ENCODE measurements at places on chromosomes 16 and 17.
A peak's percentile ranks its signal among the peaks of the same experiment; 100 is the strongest.

GRCh38 chr17:31506517-31506916, 115.0 kb downstream of the RAB11FIP4 start:
- DNase-seq = no peak

DNA sequence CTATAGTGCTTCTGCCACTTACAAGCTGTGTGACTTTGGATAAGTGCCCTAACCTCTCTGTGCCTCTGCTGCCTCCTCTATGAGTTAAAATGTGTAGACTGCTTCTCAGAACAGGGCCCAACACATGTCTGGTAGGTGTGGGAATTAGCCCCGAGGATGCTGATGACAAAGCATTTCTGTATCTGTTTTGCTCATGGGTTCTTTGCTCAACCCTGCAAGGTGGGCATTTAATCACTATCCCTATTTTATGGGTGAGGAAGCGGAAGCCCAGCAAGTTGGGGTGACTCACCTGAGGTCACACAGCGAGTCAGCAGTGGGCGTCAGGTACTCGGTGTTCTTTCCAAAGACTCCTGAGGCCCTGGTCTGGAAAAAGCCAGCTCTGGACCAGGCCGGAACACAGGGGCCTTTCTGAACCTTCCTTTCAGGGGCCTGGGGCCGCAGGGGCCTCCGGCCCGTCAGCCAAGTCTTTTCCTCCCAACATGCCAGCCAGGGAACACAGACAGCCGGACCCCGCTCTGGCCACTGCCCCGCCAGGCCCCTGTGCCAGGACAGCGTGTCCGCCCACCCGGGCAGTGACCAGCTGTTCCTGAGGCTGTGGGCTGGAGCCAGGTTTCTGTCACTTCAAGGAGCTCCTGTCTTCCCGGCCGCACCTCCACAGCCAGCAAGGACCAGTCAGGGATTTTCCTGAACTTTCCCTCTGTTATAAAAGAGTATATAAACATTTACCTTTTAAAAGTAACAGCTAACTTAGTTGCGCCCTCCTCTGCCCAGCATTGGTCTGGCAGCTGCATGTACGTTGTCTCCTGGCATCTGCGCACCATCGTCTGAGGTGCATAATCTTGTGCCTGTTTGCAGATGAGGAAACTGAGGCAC, 62.5 kb downstream of the SREBF1 start:
- DNase-seq = peak; percentile 62

- no peak for DNase-seq
These were observed 55.0 kb upstream of the CBFA2T3 start for GRCh38 chr16:89031715-89032659.

DNA sequence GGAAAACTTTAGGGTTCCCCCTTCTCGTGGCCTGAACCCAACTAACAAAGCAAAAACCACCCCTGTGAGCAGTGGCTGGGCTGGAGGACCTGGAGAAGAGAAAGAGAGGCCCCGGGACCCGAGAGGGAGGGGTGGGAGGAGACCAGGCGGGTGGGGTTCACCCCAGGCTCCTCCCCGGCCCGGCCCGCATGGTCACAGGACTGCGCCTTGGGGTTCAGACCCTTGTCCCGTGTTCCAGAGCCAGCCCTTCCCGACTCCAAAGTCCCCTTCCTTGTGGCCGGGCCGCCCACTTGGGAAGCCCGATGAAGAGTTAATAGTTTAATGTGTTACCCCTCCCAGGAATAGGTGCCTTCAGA, 852 bp downstream of the MARVELD3 start:
- DNase-seq = peak; percentile 8

DNA sequence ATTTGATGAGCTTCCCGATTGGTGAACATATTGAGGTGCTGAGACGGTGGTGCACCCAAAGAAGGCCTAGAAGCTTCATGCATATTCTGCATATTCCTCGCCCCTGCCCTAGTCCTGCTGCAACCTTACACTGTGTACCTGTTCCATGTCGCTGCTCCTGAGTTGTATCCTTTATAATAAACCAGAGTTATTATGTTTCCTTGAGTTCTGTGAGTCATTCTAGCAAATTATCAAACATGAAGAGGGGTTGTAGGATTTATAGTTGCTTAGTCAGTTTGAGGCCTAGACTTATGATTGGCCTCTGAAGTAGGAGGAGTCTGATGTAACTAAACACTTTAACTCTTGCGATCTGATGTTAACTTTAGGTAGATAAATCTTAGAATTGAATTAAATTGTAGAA, 436.8 kb downstream of the CA10 start:
- DNase-seq = no peak

- no peak for DNase-seq
These were observed 28.9 kb downstream of the COX10 start for GRCh38 chr17:14098246-14098645.

GRCh38 chr17:42276359-42276608, at the start of gene STAT5B:
Gene STAT5B (minus strand): TSS chr17:42276391. CDS start chr17:42232127, 44,264 bp downstream.
- peak; percentile 87 for DNase-seq

DNA sequence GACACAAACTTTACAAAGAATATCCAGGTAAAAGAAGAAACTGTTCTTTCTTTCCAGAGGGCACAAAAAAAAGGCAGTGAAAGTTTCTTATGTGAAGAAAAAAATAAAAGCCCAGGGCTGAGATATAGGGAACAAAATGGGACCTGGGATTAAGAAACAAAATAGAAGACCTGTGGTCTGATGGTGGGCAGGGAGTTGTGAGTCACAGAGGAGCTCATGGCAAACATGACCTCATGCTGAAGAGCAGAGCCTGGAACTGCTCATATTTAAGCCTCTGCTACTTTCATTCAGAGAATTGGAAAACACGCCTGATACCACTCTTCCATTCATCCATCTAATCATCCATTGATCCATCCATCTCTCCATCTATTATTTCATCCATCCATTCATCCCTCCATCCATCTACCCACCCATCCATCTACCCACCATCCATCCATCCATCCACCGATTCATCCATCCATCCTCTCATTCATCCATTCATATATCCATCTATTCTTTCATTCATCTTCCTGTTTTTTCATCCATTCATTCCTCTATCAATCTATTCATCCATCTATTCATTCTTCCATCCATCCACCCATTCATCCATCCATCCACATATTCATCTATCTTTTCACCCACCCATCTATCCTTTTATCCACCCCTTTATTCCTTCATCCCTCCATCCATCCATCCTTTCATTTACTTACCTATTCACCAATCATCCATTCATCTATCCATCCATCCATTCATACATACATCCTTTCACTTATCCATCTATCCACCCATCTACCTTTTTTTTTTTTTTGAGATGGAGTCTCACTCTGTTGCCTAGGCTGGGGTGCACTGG, 30.0 kb downstream of the WFDC1 start:
- DNase-seq = peak; percentile 37

GRCh38 chr16:1688807-1689560, 10.9 kb downstream of the JPT2 start:
- DNase-seq = no peak

DNA sequence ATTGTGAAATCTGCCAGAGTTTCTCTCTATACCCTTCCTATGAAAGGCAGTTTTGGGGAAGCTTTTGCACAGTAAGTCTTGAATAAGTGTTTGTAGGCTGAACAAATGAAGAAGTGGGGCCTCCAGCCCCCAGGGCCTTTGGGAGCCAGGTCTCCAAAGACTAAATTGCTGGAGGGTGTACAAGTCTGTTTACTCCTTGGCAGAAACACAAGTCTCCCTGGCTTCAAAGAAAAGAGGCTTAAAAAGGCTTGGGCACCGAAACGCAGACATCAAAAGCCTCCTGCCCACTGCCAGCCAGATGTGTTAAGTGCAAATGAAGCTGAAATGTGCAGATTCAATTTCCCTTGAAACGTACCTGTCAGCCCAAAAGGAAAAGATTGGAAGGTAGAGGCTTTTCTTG, 146.3 kb downstream of the TMEM132E start:
- DNase-seq = no peak

DNA sequence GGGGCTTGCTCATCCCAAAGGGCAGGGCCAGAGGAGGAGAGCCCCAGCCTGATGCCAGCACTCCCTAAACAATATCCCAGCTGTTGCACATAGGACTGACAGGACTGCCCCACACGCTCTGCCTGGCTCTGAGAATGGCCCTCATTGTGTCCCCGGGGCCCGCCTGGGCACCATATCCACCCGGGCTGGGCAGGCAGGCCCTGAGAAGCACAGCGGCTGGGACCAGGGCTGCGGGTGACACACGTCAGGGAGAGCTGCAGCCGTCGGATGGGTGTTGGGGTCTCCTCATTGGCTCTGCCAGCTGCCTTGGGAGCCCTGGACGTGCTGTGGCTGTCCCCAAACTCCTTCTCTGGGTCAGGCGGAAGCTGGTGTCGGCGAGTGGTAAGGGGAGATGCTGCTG, 4.2 kb downstream of the BCAR1 start:
- DNase-seq = no peak

GRCh38 chr16:76705892-76706291, 428.7 kb downstream of the CNTNAP4 start:
- no peak for DNase-seq

DNA sequence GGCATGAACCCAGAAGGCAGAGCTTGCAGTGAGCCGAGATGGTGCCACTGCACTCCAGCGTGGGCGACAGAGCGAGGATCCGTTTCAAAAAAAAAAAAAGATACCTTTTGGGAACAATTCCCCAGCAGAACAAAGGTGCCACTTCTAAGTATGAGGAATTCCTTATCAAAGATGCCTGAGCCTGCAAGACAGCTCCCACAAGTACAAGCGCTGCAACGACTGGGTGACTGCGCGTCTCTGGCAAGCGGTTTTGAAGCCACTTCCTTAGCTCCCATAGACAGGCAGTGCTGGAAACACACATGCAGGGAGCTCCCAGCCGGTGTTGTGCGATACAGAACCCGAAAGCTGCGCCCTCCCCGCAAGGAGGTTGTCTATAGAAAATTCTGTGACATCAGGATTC, 60.5 kb downstream of the ADCY9 start:
- no peak for DNase-seq

DNA sequence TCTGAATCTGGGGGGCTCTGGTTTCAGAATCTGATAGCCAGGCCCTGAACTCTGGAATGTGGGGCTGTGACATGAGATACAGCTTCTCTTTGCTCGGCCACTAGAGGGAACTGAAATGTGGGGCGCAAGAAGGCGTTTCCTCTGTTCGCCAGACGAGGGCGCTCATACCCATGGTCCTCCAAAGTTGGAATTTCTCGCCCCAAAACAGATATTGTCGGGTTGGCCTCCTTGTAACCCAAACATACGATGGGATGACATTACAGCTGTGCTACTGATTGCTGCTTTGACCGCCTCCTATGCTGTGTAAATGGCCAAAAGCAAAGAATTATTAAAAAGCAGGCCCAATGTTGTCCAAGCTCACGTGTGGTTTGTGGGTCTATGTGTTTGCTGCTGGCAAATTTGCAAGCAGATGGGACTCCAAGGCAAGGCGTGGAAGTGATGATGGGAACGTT, 13.1 kb upstream of the MSI2 start:
- peak; percentile 78 for DNase-seq

- no peak for DNase-seq
These were observed 53.1 kb upstream of the CCL1 start for GRCh38 chr17:34416116-34416515.

- DNase-seq = peak; percentile 79
These were observed 5.4 kb upstream of the BBS2 start for GRCh38 chr16:56525236-56525635.

- DNase-seq = no peak
These were observed 229.3 kb downstream of the C16orf78 start for GRCh38 chr16:49602976-49603310.

DNA sequence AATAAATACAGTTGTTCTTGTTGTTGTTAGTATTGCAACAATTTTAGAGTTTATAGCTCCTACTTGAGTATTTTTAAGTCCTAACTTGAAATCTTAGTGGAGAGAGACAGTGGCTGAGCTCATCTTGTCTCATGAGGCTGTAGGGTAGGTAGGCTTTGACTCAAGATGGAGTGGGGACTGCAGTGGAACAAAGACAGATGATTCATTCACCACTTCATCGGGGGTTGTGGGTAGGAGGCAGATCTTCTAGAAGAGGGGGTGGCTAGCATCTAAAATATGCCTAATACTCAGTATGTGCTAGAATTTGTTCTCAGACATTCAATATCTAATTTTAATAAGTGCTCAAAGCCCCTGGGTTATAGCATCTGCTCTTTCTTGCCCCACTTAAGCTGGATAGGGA, 13.1 kb upstream of the MMD start:
- peak; percentile 41 for DNase-seq

- no peak for DNase-seq
These were observed 283.8 kb downstream of the ZFHX3 start for GRCh38 chr16:72764015-72764654.

GRCh38 chr16:70460737-70461261, 6.4 kb downstream of the FCSK start:
- DNase-seq = peak; percentile 34

GRCh38 chr17:64399071-64399766, 8.6 kb upstream of the PECAM1 start:
- no peak for DNase-seq

DNA sequence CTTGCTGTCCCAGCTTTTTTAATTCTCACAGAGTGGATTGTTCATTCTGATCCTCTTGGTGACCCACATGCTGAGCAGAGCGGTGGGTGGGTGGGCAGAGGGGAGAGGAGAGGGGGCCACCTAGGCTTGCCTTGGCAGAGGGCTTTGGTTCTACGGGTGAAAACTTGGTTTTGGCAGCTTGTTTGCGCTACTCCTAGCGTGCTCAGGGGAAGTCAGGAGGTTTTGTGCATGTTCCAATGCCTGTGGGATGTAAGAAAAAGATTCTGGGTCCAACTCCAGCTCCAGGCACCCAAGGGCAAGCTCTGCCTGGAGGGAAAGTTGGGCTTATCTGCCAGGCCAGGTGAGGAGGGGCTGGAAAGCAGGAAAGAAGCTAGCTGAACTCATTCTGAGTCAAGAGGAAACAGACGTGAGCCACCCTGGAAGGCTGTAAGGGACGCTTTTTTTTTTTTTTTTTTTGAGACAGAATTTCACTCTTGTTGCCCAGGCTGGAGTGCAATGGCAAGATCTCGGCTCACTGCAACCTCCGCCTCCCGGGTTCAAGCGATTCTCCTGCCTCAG, 169.1 kb downstream of the WSCD1 start:
- no peak for DNase-seq

- peak; percentile 81 for DNase-seq
These were observed 100.8 kb downstream of the ABCC12 start for GRCh38 chr16:48054881-48055601.

DNA sequence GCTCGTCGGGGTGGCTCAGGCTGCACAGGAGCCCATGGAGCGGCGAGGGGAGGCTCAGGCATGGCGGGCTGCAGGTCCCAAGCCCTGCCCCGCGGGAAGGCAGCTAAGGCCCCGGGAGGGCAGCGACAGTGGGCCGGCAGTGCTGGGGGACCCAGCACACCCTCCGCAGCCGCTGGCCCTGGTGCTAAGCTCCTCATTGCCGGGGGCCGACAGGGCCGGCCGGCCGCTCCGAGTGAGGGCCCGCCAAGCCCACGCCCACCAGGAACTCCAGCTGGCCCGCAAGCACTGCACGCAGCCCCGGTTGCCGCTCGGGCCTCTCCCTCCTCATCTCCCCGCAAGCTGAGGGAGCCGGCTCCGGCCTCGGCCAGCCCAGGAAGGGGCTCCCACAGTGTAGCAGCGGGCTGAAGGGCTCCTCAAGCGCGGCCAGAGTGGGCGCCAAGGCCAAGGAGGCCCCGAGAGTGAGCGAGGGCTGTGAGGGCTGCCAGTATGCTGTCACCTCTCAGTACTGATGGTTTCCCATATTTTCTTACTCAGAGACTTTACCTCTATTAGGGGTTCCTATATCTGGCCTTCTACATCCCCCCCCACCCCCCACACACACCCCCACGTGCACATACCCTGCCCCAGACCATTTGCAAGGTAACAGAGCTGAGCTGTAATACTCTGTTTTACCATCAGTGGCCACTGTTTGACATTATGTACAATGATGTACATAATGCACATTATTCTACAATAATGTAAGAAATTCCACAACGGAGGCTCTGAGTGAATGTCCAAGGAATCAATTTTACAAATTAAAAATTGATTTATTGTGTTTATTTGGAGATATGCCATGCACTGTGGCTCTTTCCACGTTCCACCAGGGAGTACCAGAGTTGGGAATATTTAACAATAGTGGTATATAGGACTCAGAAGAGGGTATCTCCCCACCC, 3.7 kb upstream of the VAT1L start:
- DNase-seq = peak; percentile 42

All from GM23248 (cell line).